ENCODE measurements at places on chromosomes 7 and 10.

DNA sequence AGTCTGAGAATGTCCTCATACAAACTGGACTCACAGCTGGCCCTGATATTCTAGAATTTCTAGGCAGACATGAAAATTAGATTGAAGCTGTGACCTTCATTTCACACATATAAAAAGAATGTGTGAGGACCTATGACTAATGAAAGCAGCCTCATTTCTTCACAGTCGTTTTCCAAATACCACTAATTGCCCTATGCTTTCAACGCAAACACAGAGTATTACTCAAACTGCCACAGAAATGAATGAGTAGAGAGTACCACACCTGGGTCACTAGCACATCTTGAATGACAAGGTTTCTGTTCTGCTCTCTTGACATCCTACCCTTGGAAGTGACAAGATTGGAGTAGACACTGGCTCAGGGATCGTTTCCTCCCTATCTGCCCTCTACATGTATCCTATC, 142.4 kb downstream of the C1GALT1 start:
- no peak for DNase-seq

DNA sequence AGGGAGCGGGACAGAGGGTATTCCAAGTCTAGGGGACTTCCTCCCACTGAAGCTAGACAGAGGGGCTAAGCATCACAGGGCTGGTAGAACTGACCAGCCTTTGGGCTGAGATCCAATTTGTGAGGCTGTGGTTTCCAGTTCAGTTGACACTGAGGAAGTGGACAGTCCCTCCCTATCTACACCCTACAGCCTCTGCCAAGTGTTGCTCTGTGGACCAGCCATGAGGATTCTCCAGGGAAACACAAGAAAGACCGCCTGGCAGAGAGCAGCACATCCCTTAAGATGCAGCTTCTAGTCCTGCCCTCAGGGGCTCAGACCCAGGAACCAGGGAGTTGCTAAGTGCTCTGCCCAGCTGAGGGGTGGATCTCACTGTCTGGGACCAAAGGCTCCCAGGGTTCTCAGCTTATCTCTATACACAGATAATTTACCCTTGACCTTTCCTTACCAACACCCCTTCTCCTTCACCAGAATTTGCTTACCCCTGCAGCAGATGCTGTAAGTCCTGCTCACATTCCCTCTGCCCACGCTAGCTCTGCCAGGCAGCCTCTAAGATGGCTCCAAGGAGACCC, 252.0 kb downstream of the SKIDA1 start:
- DNase-seq = no peak

DNA sequence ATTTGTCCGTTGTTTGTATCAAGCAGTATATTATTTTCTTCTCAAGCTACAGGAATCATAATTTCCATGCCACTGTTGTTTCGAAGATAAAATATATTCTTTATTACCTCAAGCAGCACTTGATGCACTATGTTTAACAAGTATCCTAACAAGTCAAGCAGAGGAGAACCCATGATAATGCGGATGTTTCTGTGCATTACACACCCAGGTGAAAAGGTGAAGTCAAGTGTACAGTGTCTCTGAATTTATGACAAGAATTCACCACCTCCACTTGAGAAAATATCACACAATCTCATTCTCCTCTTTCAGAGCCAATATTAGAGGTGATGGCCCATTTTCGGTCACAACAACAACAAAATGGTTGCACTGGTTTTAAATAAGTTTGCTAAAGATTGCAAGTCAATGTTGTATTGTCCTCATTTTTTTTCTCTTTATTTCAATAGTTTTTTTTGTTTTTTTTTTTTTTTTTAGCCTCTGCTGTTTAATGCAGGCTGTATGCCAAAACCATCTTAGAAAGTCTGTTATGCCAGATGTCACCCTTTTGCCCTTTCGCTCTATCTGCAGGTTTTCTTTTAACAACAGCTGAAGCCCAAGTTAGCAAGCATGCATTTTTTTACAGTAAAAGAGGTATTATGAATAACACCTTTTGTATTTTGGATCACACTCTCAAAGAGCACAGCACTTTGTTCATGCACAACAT, 568.7 kb upstream of the LRRN3 start:
- DNase-seq = no peak

DNA sequence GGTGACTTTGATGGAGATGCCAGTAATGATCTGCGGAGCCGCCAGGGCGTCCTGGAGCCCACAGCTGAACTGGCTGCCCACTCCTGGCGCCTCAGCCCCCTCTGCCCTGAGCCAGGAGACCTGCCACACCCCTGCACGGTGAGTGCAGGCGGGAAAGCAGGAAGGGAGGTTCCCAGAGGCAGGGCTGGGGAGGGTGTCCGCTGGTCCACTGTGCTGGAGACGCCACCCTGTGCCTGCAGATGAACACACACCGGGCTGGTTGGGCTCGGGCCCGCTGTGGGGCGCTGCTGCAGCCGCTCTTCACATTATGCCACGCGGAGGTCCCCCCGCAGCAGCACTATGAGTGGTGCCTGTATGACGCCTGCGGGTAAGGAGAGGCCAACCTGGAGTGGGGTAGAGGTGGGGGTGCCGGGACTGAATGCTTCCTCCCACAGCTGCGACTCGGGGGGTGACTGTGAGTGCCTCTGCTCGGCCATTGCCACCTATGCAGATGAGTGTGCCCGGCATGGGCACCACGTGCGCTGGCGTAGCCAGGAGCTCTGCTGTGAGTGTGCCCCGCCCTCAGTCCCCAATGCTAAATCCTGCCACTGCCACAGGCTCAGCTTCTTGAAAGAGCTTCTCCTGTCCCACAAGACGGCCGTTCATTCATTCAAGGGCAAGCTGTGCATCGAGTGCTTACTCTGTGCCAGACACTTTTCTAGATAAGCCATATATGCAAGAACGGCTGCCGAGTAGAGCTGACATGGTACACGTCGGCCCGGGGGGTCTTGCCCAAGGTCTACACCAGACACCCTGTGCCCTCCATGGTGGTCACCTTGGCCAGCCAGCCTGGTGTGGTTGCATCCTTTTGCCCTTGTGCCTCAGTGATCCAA, 14.3 kb upstream of the ZNF467 start:
- DNase-seq = no peak

DNA sequence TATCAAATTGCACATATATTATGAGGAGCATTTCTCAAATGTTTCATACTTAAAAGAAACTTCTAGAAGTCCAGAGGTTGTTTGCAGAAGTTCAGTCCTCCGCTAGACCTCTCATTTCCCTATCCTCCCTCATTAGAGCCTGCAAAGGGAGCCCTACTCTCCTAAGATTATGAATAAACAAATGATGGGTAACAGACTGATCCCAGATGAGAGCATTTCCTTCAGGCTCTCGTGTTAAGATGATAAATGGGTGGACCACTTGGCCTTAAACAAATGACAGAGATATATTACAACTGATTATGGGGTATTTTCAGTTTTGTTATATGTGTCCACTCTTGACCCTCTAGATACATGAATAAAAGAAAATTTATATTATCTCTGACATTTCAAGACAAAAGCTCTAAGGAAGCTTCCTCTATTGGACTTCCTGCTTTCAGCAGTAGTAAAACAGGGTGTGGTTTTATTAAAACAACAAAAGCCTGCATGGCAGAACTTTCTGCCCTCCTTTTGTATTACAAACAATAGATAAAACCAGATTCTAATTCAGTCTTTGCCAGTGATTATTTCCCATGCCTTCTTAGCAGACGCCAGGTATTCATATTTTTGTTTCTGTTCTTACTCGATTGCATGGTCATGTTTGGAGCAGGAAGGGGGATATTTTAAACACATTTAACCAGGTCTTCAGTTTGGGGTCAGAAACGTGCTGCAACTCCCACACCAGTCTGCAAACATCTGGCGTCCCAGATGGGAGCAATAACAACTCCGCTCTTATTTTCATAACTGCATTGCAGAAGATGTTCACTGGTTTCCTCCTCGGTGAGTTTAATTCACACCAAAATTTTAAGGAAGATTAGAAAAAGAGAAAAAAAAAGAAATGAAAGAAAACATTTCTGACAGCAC, 52.4 kb upstream of the FAM204A start:
- no peak for DNase-seq

DNA sequence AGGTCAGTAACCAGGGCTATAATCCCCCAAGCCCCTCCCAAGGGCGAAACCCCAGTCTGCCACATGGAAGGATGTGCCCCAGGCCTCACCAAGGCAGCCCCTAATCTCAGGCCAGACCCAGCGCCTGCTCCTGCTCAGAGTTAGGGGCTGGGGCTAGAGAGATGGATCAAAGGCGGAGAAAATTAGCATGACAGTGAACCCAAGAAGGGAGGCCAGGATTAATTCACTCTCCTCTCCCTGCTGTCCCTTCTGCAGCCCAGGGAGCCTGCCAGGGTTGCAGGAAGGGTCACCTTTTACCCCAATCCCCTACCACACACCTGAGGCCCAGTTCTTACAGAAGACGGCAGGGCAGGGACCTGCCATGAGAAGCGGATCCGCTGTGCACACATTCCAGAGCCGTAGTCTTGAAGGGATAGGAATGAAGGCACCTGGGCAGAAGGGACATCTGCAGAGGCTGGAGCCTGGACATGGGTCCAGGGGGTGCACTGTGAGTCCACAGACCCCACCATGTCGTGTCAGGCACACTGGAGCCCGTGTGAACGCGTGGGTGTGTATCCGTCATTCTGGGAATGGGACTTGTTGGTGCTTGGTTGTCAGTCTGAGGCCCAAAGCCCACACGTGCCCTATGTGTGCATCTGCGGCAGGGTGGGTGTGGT, 11.9 kb upstream of the ZMIZ1 start:
- no peak for DNase-seq

DNA sequence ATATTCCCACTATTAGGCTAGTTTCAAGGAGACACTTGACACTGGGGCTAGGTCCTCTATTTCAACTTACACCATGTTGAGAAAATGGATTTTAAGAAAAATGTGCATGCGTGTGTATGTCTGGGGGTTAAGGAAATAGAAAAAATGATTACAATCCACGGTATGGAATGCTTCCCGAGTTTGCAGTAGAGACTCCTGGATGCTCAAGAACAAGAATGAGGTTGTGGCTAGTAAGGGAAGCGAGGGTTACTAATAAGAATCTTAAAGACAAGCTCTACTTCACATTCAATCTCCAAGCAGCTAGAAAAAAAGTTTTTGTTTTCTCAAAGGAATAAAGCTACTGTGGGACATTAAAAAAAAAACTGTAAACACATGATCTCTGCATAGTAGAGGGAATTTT, 54.7 kb downstream of the ANK3 start:
- no peak for DNase-seq

DNA sequence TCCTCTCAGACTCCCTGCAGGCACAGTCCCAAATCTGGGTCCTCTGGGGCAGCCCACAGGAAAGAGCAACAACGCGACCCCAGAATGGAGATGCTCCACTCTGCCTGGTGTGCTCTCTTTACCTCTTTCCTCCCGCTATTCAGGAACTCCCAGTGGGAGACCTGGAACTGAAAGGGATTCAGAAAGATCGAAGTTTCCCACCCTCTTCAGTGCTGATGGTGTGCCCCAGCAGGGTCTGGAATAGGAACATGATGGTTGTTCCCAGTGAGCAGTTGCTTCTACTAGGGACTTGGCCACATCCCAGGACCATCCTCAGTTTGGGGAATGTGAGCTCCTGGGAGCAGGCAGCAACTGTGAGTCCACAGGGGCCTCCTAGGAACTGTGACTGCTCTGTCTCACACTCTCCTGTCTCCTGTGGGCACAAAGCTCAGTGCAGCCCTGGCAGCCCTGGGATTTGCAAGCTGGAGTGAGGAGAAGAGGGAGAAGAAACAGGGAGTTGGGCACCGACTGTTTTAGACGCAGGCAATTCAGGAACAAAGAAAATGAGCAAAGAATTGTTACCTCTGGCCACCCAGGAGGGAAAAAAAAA, 17.9 kb downstream of the OR6V1 start:
- no peak for DNase-seq

DNA sequence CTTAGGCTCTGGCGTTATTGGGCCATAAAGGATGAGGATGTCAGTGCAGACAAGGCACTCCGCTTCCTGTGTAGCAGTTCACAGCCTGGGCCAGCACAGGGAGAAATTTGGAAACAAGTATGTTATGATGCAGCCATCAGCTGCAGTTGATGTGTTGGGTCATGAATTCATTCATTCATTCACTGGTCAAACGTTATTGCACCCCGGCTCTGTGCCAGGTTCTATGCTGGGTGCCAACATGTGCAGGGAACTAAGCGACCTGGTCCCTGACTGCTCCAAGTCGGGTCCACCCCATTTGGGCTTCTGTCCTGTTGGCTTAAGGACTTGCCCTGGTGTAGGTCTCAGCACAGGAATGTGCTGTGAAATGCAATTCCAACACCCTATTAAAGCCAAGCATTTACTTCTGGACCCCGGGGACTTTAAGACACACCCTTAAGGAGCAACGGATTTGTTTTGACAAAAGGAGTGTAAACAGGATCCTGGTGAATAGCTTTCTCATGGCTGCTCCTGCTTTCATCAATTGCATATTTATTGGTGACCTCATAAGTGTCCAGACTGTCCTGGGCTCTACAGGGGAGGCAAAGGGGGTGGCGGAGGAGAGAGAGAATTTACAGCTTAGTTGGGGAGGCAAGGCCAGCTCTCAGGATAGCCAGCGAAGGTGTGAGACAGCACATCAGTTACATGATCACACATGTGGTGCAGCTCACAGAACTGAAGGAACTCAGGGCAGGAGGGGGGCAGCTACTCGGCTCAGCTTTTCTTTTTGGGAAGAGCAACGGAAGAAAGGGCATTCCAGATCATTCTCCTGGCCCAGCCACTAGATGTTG, 158.6 kb downstream of the GRK5 start:
- DNase-seq = no peak

Measured in GM04504 (cell line).